CD4-positive, CD25-positive, alpha-beta regulatory T cell (primary cell): ENCODE measurements at places on chromosomes 4 and X.
A peak's percentile ranks its signal among the peaks of the same experiment; 100 is the strongest.

GRCh38 chrX:11528623-11529022, 137.1 kb downstream of the ARHGAP6 start:
- DNase-seq = no peak

DNA sequence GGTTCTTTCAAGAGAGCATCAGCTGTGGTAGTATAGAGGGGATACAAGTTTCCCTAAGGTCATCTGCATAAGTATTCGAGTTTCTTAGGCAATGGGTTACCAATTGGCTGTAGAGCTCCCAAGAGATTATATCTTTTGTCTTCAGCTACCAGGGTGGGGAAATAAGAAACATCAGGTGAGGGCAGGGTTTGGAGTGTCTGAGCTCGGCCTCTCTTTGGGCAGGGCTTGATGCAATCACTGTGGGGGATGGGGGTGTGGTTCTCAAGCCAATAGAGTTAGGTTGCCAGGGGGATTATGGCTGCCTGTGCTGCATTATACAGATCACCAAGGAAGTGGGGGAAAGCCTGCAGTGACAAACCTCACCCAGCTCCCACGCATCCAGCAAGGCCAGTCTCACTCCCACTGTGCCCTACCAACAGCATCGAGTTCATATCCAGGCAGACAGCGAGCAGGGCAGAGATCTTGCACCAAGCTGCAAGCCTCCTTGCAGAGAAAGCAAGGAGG, 172.1 kb upstream of the MAGEE2 start:
- DNase-seq = no peak

DNA sequence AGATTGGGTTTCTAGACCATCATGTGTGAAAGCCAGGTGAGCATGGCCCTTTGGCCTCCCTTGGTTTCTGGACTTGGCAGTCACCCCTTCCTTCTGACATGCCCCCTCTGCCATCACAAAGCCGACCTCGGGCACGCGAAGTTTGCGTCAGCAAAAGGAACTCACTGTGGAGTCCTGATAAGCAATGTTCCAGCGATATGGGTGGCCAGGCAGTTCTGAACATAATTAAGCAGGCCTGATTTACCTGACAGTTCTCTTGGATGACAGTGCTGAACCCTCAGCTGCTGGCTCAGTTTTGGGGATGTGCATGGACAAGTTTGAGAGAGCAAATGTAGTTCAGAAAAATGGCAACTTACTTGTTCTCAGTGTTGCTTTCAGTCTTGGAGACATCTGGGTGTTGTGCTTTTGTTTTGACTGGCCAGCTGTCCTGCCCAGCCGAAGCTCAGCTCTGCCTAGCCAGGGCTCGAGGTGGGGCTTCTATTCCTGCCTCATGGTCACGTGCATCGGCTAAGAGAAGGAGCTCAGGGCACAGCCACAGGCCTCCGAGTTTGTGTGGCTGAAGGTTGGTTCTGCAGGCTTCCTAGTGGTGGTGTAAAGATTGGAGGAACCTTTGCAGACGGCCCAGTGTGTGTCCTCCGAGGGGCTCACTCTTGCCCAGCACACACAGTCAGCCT, 78.3 kb downstream of the CLDN34 start:
- no peak for DNase-seq

DNA sequence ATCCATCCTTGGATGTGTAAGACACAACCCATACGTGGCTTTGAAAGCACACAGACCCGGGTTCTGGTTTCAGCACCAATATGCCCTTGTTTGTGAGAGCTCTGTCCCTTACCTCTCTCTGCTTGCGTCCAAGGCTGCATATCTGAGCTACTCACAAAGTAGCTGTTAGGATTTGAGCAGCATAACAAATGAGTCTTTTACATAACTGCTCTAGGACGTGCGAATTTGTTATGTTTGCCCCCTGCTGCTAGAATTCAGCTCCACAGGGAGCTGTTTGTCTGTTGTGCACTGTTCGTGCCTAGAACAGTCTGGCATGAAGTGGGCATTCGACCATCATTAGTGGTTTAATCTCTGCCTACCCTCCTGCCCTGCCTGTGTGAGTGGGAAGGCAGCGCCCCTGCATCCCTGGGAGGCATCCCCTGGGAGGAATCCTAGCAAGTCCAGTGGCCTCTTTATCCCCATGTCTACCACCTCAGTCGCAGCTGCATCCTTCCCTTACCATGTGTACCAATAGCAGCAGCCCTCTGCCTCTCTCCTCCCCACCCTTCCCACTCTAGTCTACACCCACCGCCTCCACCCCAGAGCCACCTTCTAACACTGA, 42.1 kb downstream of the SLC2A9 start:
- no peak for DNase-seq

GRCh38 chr4:100240008-100240407, 49.7 kb upstream of the DDIT4L start:
- no peak for DNase-seq

- DNase-seq = no peak
Observed at GRCh38 chr4:150381609-150382008, 200.3 kb upstream of the MAB21L2 start.

- DNase-seq = no peak
Observed at GRCh38 chr4:77695774-77696173, 90.2 kb downstream of the CXCL13 start.

DNA sequence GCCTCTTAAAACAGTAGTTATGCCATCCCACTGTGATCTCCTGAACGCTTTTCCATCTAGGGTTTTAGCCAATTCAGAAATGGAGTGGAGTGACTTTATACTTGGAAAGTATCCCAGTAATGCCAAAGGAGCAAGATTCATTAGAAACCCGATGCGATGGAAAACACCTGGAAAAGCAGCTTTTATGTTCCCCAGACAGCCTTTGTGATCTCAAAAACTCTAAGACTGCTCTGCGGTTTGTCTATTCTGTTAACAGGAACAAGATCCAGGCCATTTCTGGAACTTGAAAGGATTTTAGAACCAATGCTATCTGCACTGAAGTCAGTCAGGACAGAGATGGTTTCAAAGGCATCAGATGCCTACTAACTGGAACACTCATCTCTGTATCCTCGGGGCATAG, 145.1 kb downstream of the APBB2 start:
- DNase-seq = no peak

GRCh38 chr4:1362521-1362920, 15.5 kb downstream of the UVSSA start:
- no peak for DNase-seq

- DNase-seq = no peak
Observed at GRCh38 chr4:40789031-40789430, 39.3 kb downstream of the NSUN7 start.

GRCh38 chr4:179447308-179447707, 2005.1 kb upstream of the AGA start:
- no peak for DNase-seq

DNA sequence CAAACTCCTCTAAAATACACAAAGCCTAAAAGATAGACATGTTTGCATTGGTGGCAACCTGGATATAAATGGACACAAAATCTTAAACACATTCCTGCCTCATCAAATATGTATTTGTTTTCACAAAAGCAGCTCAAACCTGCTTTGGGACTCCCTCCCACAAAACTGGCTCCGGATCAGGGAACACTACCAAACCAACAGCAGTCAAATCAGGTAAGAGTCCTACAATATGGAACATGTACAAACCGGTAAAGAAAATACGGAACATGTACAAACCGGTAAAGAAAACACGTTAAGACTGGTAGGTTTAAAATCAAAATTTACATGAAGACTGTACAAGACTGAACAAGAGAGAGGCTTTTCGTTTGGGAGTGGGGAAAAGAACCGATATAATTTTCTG, 4.3 kb downstream of the AMTN start:
- no peak for DNase-seq

- no peak for DNase-seq
Observed at GRCh38 chr4:137125011-137125410, 407.3 kb downstream of the PCDH18 start.

- DNase-seq = peak; percentile 54
Observed at GRCh38 chrX:47831788-47832187, 4.9 kb upstream of the ZNF81 start.

GRCh38 chrX:10619425-10620046, 849 bp downstream of the MID1 start:
- no peak for DNase-seq

DNA sequence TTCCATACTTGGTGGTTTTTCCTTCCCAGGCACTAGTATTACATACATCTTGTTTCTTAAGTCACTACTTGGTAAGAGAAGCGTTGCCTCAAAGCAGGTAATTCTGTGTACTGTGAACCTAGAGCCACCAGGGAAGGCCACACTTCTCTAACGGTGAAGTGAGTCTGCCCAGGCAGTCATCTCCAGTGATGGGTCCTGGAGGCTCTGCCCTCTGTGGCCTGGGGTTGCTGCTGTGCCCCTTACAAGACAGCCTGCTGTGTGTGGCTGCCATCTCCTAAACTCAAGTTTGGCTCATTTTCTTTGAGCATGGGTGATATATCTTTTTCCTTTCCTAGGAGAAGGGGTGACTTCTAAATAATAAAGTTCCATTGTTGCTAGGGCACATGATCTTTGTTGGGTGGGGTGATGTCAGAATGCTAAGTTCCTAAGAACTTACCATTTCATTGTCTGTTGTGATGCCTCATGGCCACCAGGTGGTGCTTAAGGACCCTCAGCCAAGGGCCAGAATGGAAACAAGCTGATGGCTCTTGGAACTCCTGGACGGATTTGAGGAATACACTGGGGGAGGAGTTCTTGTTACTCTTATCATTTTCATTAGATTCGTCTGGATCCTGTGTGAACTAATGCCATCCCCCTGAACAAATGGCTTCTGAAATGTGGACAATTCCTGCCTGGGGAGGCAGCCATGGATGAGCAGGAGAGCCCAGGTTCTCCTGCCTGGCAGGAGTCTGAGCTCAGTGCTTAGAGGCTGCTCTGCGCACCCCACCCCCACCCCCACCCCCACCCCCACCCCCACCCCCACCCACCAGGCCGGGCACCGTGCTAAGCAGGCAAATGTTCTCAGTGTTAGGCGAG, 41.1 kb upstream of the WDR1 start:
- DNase-seq = peak; percentile 12

DNA sequence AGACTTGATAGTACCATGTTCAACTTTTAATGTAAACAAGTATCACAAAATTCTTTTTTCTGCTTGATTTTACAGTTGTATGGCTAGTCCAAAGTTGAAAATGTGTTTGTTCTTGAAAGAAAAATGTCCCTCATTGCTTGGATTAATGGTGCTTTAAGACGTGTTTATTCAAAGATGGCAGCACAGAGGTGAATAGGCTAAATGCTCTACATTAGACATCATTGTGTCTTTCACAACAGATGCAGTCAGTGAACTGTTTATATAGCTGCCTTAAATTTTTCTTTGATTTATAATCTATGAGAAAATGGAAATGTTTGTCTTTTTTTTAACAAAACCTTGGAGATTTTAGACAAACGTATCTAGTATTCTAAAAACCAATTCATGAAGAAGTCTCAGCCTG, 137.3 kb downstream of the BMPR1B start:
- DNase-seq = no peak

- DNase-seq = no peak
Observed at GRCh38 chr4:77122656-77123055, 34.4 kb upstream of the CCNG2 start.

- no peak for DNase-seq
Observed at GRCh38 chrX:24448762-24449250, 16.3 kb upstream of the PDK3 start.

DNA sequence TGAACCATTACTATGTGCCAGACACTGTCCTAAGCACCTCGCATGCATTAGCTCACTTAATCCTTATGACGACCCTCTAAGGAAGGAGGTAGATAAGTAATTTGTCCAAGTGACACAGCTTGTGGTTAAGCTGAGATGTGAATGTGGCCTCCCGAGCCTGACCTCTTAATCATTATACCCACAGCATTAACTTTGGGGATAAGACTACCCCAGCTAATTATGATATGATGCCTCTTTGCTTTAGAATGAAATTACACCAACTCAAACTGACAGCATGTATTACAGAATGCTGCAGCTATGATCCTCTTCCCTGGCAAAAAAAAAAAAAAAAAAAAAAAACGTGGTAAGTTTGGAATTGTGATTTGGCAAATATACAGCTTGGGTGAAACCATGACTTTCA, 53.5 kb downstream of the APBB2 start:
- no peak for DNase-seq

- DNase-seq = no peak
Observed at GRCh38 chr4:37882665-37883296, 8.1 kb upstream of the TBC1D1 start.

- no peak for DNase-seq
Observed at GRCh38 chr4:25092139-25092538, 61.4 kb upstream of the LGI2 start.

DNA sequence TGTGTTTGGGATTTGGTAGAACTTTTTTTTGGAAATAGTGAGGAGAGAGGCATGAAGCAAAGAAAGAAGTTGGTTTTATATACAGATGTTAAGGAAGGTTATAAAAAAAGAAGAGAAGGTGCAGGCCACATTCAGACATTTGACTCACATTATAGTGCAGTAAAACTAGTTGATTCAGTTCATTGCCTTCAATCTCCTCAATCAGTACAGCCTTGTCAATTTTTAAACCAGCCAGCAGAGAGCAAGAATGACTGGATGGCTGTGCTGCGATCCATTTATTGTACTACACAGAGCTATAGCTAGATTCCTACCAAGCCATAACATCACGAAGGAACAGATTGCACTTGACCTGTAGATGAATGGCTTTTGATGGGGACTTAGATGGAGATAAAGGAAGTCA, 79.7 kb upstream of the LSM6 start:
- no peak for DNase-seq

DNA sequence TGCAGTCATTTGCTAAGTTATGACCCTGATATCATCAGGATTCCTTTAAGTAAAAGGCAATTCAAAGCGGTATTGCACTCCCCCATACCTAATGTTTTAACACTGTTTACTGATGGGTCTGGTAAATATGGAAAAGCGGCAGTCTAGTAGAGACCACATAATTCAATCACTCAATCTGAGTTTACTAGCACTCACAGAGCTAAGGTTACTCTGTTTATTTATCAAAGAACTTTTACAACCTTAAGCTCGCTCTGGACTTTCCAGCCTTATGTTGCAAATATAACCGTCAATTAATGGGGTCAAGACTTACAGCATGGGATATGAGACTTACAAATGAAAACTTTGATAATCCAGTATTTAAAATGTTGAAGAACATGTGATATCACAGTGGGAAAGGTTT, 124.5 kb upstream of the ZCCHC13 start:
- no peak for DNase-seq

- no peak for DNase-seq
Observed at GRCh38 chrX:53319614-53320542, 38.5 kb upstream of the IQSEC2 start.

DNA sequence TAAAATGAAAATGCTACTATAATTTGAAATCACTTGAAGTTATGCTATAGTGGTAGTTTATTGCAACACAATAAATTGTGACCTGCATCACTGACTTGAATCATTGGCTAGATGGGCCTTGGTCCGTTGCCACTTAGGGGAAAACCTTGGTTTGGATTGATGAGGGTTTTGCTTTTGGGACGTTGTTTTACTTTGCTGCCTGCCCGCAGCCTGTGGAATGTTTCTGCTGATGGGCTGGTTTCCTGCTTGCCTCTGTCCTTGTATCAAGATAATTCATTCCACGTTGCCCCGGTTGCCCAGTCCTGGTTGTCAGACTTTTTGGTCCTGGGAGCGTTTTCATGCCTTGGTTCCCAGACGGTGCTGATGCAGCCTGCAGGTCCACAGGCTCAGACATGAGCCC, 18.3 kb downstream of the HADH start:
- DNase-seq = no peak
